ENCODE measurements at places on chromosomes 6 and 20.

- no peak for DNase-seq
Observed at GRCh38 chr6:73182021-73182607, 43.2 kb downstream of the KHDC1L start.

GRCh38 chr6:89932245-89932802 is 38.1 kb downstream of the GJA10 start:
- DNase-seq, result no peak

DNA sequence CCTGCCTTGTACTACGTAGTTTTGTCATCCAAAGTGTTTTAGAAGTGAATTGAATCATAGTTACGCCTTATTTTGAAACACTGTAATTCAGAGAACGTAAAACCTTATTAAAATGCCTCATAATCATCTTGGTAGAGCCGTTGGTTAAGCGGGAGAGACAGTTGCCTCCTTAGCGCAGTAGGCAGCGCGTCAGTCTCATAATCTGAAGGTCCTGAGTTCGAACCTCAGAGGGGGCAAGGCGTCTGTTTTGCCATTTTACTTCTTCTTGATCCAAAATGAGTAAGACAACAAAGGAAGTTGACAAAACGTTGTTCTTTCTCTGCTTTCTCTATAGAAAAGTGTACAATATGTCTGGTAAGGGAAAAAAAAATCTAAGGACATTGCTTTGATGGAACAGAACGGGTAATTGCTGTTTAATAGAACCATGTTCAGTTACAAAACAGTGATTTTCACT is 20.7 kb upstream of the TRIM27 start:
- DNase-seq, result peak; percentile 88

DNA sequence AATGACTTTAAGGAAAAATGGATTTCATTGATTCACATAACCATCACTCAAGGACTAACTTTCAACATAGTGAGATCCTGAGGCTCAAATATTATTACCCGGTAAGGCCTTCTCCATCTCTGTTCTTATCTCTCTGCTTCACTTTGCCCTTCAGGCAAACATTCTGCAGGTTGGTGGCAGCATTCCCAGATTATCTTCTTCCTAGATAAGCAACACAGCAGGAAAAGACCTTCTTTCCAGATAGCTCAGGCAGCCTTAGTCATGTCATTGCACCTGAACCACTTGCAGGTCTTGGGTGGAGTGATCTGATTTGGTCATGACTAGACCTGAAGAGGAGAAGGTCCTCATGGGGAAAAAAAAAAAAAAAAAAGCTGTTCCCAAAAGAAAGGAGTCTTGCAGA is 5.3 kb upstream of the HIVEP2 start:
- no peak for DNase-seq

DNA sequence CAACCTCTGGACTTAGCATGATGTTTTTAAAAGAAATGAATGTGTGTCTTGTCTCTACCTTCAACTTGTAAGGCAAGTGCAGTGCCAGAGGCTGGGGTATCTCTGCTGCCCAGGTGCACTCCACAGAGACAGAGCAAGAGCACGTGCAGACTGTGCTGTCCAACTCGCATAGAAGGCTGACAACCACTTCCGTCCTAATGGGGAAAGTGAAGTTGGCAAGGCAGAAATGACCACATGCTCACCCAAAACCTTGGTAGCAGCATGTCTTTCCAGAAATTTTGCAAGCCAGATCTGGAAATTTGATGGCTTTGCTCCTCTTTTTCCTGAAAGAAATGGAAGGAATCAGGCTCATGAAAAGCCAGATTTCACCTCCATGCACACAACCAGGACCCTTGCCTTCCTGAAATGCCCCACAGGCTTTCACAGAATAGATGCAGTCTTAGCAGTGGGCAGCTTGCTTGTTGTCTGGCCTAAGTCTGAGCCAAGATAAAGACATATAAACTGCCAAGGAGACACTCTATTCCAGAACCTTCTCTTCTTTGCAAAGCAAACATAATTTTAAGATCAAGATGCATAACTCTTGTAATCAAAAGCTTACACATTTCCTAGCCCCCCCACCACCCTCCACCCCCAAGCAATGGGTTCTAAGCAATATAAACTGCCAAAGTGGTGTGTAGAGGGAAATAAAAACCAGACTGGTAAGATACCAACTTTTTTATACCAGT is 26.8 kb downstream of the SLC22A3 start:
- no peak for DNase-seq

GRCh38 chr20:49340161-49340966 is 62.5 kb upstream of the ZNFX1 start:
- DNase-seq, result no peak

GRCh38 chr20:35739294-35740163 is 2.5 kb downstream of the RBM39 start:
- DNase-seq, result no peak

DNA sequence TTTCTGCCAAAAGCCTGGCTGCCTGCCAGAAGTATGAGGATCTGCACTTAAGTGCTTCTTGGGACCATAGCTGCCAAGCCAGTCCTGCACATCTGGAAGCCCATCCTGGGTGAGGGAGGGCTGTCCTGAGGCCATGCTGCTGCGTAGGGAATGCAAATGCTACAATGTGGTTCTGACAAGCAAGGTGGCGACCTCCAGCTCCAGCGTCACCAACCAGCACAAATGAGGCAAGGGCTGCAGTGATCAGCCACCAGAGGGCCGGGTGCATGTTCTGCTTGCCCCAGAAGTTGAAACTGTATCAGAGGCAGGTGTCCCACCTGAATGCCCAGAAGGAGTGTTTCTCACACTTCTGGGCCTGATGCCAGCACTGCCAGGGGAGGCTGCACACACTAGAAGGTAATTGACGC is 99.1 kb upstream of the KCNQ5 start:
- peak; percentile 63 for DNase-seq

DNA sequence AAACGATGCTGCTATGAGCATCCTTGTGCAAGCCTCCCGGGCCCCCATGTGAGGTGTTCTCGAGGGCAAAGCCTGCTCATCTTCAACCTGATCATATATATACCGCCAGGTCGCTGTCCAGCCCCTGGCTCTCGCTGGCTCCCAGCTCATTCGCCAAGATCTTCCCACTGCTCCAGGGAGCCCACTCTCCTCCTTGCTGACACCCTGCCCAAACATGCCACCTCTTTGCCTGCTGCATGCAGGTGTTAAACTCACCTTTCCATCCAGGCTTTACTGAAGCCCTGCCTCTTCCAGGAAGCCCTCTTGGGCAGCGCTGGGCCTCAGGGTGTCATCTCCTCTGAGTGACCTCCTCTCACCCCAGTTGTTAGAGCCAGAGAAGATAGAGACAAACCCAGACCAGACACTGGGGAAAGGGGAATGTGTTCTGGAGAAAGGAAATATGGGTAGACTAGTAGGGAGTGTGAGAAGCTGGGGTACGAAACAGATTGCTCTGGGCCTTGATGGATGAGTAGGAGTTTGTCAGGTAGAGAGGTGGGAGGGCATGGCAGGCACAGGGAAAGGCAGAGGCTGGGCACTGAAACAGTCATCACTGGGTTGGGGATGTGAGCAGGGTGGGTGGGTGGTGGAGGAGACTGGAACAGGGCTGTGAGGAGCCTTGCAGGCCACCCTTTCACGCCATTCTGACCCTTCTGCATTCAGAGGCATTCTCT is 1.2 kb upstream of the DLGAP4 start:
- no peak for DNase-seq

GRCh38 chr20:10802236-10802635 is 128.4 kb upstream of the JAG1 start:
- no peak for DNase-seq

GRCh38 chr20:5397393-5397792 is 80.6 kb upstream of the PROKR2 start:
- no peak for DNase-seq

DNA sequence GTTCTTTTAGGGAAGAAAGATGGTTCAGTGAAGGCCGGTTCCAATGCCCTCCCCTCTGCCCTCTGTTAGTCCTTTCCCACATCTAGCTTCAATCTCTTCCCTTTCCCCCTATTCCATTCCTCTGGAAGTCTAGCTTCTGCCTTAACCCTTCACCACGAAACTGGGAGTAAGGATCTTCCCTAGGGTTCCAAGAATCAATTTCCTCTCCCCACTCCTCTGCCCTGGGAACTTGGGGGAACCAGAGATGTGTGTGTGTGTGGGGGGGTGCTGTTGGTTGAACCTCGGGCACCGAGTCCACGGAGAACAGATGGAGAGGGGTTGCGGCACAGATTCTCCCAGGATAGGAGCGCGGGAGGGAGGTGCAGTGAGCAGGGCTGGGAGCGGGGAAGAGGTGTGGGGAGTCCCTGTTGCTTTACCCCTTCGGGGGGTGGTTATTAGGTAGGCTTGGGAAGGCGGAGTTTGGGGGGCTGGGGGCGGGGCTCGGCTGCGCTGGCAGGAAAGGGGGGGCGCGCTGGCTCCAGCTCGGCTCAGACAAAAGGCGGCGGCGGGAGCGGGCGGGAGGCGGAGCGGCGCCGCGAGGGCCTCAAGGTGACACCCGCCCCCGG is at the start of gene TMEM151B:
Gene TMEM151B, plus strand, starts transcription at position 530 of the 605 bp plus-strand sequence. CDS start 293 bp downstream, outside the sequence.
- DNase-seq, result no peak

- no peak for DNase-seq
Observed at GRCh38 chr6:151136141-151136755, 103.5 kb upstream of the AKAP12 start.

DNA sequence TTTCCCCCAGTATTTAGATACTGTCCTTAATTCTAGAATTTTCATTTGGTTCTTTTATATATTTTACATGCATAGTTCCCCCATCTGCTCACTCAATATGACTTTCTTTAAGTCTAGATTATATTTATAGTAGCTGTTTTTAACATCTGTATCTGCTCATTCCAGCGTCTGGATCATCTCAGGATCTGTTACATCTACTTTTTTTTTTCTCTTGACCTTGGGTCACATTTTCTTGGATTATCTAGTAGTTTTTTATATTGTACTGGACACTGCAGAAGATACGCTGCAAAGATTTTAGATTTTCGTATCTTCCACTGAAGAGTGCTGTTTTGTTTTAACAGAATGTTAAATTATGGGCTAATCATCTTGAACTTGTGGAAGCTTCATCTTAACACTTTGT is 20.7 kb downstream of the RAB22A start:
- DNase-seq, result no peak

DNA sequence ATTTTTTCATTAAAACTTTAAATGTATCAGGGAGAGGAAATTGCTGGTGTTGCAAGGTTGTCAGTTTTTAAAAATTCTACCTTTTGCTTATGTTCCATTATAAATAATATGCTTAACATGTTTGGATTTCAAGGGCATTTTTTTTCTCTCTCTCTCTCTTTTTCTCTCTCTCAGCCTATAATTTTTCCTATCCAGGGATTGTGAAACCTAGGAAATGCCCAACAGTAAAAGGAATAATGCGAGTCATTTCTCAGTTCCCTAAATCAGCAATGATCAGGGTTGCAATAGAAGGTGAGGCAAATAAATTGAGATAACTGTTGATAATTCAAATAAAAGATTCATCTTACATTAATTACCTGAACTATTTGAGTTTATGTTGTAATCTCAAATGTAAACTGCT is 53.2 kb upstream of the IFNGR1 start:
- DNase-seq, result no peak

DNA sequence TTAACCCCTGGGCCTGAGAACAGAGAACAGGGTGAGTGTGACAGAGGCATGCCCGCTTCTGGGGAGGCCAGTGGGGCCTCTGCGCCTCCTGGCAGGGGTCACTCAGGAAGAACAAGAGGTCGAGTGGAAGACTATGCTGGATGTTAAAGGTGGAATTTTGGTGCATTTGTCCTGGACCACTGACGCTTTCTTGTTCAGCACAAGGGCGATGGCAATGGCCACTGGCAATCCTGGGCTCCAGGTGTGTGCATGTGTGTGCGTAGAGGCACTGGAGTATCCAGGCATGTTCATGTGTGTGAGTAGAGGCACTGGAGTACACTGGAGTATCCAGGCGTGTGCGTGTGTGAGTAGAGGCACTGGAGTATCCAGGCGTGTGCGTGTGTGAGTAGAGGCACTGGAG is 23.5 kb upstream of the NPBWR2 start:
- DNase-seq, result no peak

DNA sequence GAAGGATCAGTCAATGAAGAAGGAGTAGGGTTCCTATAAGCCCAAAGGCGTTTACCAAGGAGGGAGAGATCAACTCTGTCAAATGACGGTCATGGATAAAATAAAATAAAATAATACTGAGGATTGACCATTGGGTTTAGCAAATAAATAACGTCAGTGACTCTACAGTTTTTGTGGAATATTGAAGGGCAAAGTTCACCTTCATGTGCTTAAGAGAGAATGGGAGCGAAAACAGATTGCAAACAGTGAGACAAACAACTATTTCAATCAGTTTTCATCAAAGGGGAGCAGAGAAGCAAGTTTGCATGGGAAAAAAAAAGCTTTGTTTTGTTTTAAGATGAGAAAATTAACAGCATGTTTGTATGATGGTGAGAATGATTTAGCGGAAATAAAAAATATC is 17.6 kb upstream of the NT5DC1 start:
- no peak for DNase-seq

DNA sequence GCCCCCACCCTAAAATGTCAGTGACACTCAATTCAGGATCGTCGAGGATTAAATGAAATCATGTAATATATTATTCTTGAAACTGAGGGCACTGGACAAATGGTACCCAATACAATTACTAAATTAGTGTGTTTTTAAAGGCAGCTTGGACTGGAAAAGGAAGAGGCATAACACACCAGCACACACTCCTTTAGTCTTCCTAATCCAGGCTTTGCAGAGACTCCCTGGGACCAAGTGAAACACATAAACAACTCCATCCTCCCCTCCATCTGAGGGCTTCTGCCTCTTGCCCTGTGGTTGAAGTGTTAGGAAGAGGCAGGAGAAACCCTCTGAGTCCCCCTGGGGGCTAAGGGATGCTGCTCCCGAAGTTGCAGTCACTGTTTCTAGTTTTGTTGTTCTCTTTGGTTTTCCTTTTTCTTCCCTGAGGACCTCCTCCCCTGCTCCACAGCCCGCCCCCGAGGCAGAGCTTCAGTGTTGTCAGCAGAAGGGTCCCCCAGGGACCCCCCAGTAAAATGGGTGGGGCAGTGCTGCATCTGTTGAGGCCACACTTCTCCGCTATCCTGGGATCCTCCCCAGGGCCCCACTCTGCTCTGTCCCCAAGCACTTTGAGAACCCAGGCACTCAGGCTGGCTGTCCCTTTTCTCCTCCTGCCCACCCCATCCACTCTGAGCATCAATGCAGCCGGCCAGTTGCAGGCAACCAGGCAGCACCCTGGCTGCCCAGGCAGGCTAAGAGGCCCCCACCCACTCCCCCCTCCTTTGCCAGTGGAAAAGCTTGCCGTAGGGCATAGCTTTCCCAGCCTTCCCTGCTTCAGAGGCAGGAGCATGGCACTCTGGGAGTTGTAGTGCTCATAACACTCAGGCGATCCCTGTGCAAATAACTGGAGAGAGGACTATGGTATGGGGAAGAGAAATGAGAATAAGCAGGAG is 5.9 kb downstream of the TMEM63B start:
- DNase-seq, result peak; percentile 55

- no peak for DNase-seq
Observed at GRCh38 chr6:39102821-39103136, 12.2 kb downstream of the SAYSD1 start.

All from NCI-H510A treated with DMSO at 0.1 percent for 48 hours (cell line).